ENCODE measurements at places on chromosomes 12 and 14.

- no peak for DNase-seq
These were observed 75.9 kb downstream of the TTLL5 start for GRCh38 chr14:75736845-75737485.

- DNase-seq: no peak
These were observed 145.9 kb upstream of the SLCO1C1 start for GRCh38 chr12:20549108-20549719.

DNA sequence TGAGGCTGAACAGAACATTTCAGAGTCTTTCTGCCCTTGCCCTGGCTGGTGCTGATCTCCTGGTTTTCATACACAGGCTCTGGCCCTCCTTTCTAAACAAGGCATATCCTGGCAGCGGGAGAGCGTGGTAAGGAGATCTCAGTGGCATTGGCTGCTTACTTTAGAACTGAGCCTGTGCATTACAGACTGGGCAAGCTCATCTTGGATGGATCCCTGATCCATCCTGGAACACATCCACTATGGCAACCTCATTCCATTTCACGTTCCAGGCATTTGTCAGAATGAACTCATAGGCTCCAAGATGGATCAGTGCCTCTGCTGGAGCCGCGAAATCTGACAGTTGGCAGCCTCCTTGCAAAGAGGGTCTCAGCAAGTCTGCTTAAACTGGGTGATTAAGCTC lies 224.5 kb upstream of the PELI2 start:
- no peak for DNase-seq

DNA sequence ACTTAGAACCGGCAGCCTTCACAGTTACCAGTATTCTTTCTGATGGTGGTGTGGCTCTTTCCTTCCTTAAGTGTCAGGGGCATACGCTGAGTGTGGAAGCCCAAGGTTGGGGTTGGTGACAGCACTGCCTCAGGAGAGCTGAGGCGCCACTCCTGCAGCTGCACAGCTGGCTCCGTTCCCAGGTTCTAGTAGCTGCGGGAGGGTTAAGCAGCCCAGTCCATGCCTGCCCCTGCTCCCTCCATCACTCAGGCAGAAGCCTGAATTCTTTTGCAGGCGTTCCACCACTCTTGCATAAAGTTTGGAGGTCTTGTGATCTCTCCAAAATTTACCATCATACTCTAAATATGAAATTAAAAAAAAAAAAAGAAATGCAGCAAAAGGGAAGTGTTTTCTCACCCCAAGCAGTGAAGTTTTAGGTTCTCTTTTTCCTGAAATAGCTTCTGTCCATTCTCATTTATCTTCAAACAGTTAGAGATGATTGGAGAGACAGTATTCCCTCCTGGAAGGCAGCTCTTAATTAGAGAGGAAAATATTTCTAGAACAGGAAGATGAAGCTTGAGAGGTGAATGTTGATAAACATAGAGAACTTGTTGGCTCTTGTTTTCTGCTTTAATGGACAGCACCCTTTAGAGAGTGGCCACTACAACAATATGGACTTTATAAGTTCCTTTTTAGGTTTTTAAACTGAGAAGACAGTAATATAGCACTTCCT lies 136.1 kb downstream of the FGD4 start:
- peak; percentile 10 for DNase-seq

DNA sequence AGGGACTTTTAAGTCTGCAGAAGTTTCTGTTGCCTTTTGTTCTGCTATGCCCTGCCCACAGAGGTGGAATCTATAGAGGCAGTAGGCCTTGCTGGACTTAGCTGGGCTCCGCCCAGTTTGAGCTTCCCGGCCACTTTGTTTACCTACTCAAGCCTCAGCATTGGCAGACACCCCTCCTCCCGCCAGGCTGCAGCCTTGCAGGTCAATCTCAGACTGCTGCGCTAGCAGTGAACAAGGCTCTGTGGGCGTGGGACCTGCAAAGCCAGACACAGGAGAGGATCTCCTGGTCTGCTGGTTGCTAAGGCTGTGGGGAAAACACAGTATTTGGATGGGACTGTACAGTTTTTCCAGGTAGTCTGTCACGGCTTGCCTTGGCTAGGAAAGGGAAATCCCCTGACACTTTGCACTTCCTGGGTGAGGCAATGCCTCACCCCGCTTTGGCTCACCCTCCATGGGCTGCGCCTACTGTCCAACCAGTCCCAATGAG lies 43.7 kb downstream of the CCDC59 start:
- no peak for DNase-seq

Measured in stimulated activated naive CD8-positive, alpha-beta T cell treated with anti-CD3 and anti-CD28 coated beads, Interleukin-15, Interleukin-2, amounts not matched to agents 100 U/mL and 50 U/mL, for 24 hours (primary cell).